ENCODE measurements at places on chromosomes 5 and 9.
A peak's percentile ranks its signal among the peaks of the same experiment; 100 is the strongest.

GRCh38 chr9:123302348-123303214, 34.2 kb upstream of the STRBP start:
- DNase-seq: no peak

- DNase-seq: no peak
Observed at GRCh38 chr5:34026089-34026761, 16.8 kb downstream of the C1QTNF3 start.

GRCh38 chr5:61332851-61333320, 828 bp downstream of the ZSWIM6 start:
- peak; percentile 38 for DNase-seq

DNA sequence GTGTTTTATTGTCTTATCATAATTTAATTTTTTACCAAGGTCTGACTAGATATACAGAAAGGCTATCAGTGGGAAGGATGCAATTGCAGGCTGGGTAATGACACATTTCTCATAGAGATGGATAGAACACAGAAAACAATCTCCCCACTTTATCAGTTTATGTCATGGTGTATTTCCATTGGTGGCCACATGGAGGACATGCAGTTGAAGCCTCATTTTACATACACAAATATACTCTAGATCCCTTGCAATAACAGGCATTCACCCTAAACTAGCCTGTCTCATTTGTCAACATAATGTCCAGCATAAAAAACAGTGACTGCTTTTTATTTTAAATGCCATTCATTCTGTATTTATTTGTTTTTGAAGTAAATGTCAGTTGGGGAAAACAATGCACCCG, 526.3 kb downstream of the GABRG2 start:
- no peak for DNase-seq

GRCh38 chr5:4980201-4980600, 159.9 kb upstream of the ADAMTS16 start:
- no peak for DNase-seq
